HepG2 (cell line): ENCODE measurements at places on chromosomes 1 and 21.

GRCh38 chr1:209291715-209292114 lies 291.8 kb upstream of the CAMK1G start:
- no peak for DNase-seq

- no peak for DNase-seq
Observed at GRCh38 chr1:207740207-207740606, 11.6 kb upstream of the CD46 start.

DNA sequence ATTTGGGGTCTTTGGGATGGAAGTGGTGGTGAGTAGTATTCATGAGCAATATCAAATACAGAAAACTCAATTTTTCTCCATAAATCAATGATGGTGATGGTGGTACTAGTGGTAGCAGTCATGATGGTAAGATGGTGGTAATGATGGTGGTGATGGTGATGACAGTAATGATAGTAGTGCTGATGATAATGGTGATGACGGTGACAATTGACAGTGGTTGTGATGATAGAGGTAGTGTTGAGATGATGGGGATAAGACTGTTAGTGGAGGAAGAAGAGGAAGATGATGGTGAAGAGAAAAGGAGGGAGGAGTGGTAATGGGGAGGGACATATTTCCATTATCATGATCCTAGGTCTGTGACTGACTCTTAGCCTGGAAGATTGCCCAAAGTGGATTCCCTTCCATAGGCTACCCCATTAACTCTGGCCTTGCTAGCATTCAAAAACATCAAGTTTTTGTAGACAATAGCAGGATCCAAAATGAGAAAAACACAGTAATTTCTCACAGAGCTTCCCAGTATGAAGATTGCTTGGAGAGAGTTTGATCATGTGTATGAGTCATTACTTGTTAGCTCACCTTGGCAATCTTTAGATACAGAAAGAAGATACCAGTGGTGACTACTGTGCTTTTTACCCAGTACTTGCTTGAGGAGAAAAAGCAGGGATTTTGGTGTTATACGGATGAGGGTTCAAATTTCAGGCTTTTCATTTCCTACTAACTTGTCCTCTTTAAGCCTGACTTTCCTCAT lies 93.9 kb downstream of the ATP1A1 start:
- no peak for DNase-seq

DNA sequence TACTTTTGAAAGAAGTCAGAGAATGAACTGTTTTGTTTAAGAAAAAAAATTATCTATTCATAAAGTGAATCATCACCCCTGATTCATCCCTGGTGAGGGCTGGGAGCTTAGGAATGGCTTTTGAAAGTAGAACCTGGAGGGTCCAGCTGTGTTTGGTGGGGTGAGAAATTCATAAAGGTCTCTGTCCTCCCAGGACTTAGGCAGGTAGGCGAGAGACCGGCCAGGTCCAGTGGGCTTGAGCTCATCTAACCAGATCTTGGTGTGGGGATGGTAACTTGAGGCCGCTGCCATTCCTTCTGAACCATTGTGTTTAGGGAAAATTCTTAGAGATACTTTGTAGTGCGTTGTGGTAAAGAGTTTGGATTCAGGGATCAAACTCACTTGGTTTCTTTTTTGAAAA lies 156.8 kb upstream of the TNR start:
- no peak for DNase-seq

- no peak for DNase-seq
Observed at GRCh38 chr21:41537356-41537755, 29.4 kb upstream of the TMPRSS2 start.
